ENCODE measurements at places on chromosomes 13 and 19.

- no peak for DNase-seq
Measured at GRCh38 chr13:29855784-29856183, 5.4 kb upstream of the UBL3 start.

DNA sequence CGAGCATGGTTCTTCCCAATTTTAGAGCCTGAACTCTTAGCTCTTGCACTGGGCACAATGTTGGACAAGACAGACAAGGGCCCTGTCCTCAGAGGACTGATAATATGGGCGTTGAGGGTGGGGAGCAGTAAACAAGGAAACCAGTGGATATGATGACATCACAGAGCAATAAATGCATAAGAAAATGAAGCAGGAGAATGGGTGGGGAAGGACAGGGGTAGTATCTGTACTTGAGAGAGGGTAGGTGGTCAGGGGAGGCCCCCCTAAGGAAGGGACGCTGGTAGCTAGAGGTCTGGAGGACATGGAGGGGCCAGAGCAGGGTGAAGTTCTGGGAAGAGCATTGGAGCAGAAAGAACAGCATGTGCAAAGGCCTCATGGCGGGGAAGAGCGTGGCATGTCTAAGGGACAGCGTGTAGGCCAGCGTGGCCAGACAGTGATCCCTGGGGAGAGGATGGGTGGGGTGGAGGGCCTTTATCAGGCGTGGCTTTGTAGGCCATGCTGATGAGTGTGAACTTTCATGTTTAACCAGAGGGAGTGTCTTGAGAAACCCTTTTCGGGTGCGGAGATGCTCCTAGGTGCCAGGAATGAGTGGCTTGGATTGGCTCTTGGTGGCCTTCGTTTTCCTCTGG is 15.1 kb upstream of the ZNF536 start:
- no peak for DNase-seq

GRCh38 chr13:42396501-42396900 is 124.5 kb downstream of the AKAP11 start:
- no peak for DNase-seq

GRCh38 chr19:29378126-29378525 is 147.7 kb upstream of the VSTM2B start:
- no peak for DNase-seq

DNA sequence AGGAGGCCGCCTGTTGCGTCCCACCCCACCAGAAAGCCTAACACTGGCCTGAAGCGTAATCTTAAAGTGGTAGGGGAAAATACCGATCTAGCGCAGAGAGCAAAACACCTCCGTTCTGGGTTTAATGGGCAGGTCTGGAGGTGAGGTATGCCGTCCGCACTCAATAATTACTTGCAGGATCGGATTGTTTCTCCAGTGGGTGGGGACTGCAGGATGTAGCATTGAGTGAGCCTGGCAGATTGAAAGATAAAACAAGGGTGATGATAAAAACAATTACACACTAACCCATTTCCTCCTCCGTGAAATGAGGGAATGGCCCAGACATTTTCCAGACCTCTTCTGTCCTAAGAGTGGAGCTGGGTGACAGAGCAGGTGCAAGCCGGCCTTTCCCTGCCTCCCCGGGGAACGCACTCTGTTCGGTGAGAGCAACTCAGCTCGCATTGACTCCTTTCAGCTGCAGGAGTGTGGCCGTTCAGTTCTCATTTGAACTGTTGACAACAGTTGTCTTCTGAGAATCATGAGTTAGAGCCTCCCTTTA is 110.2 kb upstream of the DOCK9 start:
- DNase-seq = peak; percentile 33

- no peak for DNase-seq
Measured at GRCh38 chr19:872266-872951, 12.9 kb downstream of the CFD start.

DNA sequence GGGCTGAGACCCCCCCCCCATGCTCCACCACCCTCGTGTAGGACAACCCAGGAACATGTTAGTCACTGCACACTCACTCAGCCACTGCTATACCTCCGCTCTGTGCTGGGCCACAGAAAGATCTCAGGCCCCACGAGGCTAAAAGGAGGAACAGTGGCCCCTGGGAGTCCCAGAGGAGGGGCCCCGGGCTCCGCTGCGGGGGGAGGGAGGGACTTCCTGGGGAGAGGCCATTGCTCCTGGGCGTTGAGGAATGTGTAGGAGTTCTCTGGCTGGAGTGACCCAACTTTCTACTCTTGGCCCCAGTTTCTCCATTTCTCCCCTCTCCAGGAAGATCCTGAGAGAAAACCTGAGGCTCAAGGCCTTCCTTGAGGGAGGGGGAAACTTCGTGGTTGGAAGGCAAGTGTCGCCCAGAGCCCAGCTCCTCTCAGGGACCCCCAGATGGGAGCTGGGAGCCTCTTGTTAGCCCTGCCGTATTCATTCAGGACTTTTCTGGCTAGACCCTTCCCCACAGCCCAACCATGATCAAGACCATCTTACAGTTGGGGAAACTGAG is 13.6 kb downstream of the ONECUT3 start:
- no peak for DNase-seq

GRCh38 chr19:15758379-15758778 is 20.6 kb downstream of the OR10H3 start:
- no peak for DNase-seq

GRCh38 chr13:43085545-43085944 is 62.2 kb downstream of the DNAJC15 start:
- DNase-seq = no peak

GRCh38 chr13:63636316-63636993 is 2220.8 kb upstream of the PCDH20 start:
- DNase-seq = no peak

DNA sequence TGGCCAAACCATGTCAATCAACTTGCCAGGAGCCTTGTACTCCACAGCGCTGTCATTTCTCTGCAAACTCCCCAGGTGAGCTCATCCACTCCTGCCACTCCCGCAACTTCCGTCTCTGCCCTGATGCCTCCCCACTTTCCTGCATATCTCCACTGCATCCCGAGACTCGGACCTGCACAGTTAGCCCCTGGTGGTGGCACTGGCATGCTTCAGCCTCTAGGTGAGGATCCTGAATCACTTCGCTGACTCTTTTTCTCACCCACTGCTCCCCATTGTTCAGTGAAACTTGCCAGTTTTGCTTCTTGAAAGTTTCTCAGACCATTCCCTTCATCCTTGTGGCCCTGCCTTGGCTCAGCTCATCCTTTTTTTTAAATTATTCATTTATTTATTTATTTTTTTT is 3.4 kb upstream of the CTU1 start:
- no peak for DNase-seq

- DNase-seq = peak; percentile 29
Measured at GRCh38 chr19:2051773-2052704, 995 bp upstream of the MKNK2 start.

- no peak for DNase-seq
Measured at GRCh38 chr13:81314461-81314860, 973.5 kb upstream of the SPRY2 start.

- DNase-seq = no peak
Measured at GRCh38 chr13:76455960-76456359, 430.2 kb downstream of the KCTD12 start.

- DNase-seq = no peak
Measured at GRCh38 chr13:27789495-27790303, 2.6 kb upstream of the GSX1 start.

DNA sequence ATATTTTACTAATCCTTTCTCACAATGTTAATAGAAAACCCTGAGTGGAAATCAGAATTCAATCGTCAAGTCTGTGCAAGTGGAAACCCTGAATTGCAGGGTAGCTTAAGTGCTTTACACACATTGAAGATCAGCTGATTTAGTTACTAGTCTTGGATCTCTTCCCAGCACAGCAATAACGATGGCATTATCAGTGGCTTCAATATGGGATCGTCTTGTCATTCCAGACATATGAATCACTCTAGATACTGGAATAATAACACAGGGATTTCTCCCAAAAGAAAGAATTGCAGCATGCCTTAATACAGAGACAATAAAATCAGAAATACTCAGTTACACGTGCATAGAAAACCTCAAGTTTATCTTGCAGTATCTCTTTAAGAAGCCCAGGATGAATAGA is 12.6 kb upstream of the METTL21C start:
- DNase-seq = no peak

DNA sequence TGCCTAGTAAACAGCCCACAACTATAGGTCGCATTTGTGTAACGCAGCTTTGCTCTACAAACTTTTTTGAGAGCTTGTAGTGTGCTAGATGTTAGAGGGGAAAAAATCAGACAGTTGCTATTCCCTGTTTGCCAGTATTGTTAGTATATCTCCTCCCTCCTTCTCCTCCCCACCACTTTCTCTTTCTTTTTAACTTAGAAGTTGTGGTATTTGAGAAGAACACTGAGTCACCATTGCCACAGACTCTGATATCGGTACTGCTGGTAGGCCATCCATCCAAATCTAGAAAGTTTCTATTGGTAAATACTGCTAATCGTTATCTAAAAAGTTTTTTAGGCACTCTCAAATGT is 666 bp downstream of the POMP start:
- DNase-seq = no peak

- no peak for DNase-seq
Measured at GRCh38 chr19:23799321-23799720, 40.6 kb upstream of the ZNF681 start.

DNA sequence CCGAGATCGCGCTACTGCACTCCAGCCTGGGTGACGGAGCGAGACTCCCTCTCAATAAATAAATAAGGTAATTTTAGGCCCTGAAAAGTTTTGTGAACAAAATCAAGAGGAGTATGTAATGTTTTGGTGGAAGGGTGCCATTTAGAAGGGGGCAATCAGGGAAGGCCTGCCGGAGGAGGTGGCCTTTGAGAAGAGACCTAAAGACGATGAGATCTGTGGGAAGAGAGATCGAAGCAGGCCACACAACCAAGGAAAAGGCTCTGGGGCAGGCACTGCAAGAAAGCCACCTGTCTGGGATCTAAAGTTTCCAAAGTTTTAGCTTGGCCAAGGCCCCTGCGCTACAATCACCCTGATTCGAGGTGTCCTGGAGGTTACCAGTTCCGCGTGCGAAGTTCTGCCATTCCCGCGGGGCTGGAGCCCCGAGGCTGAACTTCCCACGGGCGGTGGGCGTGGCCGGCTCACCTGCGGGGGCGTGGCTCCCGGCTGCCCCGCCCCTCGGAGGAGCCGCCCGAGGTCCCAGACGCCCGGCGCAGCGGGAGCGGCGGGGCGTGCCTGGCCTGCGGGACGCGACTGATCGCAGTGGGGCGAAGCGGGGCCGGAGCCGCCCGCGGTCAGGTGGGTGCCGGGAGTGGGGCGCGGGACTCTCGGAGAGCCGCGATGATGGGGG is at the start of gene KLC3:
KLC3 (plus strand) TSS at position 519 of the 667 bp plus-strand sequence. CDS start 4,792 bp downstream, outside the sequence.
- no peak for DNase-seq

DNA sequence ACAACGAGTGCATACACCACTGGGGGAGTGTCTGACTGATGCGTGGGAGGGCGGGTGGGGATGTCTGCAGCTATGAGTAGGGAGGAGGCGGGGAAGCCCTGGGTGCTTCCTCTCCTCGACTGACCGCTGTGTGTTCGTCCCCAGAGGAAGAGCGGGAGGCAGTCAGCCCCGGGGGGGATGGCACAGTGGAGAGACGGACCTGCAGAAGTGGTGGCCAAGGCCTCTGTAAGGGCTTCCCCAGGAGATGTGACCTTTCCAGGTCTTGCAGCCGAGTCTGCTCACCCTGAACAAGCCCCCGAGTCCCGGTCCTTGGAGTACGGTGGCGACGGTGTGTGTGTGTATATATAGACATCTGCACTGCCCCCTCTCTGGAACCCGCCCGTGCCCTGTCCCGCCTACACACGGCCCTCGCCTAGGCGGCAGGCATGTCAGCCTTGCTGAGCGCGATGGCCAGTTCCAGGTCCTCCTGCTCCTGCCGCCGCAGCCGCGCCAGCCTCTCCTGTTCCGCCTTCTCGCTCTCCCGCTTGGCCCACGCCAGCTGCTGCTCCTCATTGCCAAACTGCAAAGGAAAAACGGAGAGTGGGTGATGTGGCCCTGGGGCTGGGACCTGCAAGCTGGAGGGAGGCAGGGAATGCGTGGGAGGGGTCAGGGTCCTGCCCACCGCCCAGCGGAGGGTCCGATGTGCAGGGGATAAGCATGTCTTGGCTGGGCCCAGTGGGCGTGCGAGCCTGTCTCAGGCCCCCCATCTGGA is 30.8 kb downstream of the KLF2 start:
- DNase-seq = no peak

DNA sequence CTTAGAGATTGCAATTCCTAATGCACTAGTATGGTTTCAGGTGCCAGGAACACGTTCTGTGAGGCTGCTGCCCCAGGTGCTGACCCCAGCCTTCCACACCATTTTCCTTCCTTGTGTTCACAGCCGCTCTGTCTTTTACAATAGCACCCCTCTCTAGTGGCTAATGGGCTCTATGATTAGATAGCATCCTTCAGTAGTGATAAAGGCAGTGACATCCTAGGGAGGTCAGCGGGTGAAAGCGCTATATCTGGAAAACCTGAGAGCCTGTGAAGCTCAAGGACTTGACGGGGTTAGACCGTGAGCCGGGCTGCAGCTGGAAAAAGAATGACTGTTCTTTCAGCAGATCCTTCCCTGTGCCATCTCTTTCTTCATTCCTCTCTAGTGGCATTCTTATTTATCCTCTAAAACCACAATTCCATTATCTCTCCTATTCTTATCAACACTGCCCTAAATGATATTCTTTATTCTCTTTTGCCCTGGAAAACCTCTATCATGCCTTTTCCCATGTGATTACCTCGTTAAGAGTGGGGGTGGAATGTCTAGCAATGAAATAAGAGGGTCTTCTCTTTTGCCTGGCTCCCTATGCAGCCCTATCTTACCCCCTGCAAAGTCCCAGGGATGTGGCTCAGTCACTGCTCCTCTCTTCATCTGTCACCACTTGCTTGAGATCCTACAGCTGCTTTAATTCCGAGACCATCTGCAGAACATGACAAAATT is 21.8 kb downstream of the ALOX5AP start:
- no peak for DNase-seq

DNA sequence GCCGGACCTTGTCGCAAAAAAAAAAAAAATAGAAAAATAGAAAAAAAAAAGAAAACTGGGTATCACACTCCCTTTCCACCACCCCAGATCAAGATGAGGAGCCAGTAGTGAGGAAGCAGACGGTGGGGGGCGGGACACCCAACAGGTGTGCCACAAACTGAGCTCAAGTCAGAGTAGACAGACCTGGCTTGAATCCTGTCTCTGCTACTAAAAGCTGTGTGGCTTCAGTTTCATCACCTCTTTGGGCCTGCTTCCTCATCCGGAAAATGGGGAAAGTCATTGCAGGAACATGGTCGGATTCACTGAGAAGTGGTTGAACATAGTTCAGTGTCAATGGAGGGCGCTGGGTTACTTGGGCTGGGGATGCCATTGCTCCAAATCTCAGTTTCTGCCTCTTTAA is 2.9 kb downstream of the HIF3A start:
- no peak for DNase-seq

DNA sequence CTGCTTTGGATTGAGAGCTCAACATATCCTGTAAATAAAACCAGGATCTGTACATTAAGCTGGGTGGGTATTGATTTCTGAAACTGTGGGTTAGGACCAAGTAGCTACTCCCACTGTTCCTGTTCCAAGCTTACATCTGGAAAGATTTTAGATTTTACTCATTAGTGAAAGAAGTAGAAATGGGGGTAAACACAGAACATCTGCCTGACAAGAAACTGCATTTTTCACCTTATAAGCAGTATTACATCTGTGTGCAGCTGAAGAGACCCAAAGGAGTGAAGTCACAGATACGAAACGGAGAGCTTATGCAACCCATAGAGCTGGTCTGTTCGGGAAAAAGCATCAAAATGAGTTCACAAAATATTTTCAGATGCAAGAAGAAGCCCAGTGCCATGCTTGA is 235.2 kb downstream of the SLITRK5 start:
- no peak for DNase-seq

Data from NCI-H510A (cell line).